ENCODE measurements at places on chromosomes 12 and 14.

DNA sequence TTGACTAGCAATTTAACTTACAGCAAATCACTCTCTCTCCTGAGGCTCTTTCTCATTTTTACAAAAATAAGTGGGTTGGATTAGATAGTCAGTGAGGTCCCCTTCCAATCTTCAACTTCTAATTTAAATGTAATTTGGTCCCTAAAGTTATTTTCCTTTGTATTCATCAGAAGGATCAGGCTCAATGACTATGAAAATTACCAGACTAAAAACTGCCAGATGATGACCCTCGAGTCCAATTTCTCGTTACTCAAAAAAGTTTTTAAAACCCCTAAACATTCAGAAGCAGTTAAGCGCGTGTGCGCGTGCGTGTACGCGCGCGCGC lies 34.7 kb downstream of the DICER1 start:
- DNase-seq, result no peak

GRCh38 chr14:100333311-100333710 lies 10.2 kb downstream of the SLC25A47 start:
- no peak for DNase-seq

DNA sequence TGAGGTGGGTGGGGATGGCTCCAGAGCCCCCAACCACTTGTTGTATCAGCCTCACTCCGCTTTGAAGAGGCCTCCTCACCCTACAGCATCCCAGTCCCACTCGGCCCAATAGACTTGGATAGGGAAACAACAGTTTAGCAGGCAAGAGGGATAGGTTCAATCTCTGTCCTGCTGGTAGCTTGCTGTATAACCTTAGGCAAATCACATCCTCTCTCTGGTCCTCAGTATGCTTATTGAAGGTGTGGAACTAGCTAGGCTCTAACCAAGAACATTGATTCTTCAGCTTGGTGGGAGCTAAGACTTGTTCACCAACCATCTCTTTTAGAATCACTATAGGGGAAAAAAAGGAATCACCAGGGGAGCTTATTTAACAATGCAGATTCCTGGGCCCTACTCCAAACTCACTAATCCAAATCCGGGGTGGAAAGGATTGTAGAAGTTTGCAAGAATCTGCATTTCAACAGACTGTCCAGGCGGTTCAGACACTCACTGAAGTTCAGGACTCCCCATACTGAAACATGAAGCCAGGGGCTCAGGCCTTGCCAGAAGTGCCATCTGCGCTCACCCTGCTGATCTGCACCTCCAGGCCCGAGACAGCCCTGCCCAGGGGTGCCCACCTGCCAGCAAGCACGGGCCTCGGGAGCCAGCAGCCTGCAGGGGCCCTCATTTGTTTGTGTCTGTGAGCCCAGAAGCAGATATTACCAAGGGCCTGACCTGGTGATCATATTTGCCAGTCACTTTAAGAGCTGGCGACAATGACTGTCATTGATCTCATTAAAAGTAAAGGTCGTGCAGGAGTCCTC lies 113.0 kb downstream of the ADCK1 start:
- no peak for DNase-seq

DNA sequence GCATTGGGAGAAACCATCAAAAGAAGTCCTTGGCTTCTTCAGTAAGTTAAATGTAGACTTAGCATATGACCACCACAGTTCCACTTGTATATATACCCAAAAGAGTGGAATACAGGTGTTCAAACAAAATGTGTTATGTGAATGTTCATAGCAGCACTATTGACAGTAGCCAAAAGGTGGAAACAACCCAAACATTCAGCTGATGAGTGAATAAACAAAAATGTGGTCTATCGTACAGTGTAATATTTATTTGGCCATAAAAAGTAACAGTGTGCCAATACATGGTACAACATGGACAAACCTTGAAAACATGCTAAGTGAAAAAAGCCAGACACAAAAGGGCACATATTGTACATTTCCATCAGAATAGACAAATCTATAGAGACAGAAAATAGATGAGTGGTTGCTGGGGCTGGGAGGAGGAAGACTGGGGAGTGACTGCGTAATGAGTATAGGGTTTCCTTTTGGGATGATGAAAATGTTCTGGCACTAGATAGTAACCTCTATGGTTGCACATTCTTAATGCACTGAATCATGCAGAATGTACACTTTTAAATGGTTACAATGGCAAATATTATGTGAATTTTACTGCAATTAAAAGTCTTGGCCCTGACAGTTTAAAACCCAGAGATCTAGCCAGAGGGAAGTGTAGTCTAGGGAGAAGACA lies 5.5 kb downstream of the ERP29 start:
- no peak for DNase-seq

DNA sequence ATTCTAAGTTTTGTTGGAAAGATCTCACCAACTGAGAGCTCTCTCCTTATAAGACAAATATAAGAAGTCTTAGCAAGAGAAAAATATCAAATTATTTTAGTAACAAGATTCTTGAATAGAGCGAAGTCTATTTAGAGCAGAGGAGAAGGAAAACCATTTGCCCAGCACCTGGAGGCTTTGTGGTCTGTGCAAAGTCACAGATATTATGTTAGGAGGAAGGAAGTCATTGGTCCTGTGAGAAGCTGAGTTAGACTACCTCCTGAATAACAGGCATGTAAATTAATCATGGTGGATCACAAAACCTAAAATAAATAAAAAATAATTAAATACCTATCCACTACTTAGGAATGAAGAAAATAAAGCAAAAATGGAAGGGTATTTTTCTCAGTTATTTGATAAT lies 38.4 kb upstream of the ATXN7L3B start:
- no peak for DNase-seq

DNA sequence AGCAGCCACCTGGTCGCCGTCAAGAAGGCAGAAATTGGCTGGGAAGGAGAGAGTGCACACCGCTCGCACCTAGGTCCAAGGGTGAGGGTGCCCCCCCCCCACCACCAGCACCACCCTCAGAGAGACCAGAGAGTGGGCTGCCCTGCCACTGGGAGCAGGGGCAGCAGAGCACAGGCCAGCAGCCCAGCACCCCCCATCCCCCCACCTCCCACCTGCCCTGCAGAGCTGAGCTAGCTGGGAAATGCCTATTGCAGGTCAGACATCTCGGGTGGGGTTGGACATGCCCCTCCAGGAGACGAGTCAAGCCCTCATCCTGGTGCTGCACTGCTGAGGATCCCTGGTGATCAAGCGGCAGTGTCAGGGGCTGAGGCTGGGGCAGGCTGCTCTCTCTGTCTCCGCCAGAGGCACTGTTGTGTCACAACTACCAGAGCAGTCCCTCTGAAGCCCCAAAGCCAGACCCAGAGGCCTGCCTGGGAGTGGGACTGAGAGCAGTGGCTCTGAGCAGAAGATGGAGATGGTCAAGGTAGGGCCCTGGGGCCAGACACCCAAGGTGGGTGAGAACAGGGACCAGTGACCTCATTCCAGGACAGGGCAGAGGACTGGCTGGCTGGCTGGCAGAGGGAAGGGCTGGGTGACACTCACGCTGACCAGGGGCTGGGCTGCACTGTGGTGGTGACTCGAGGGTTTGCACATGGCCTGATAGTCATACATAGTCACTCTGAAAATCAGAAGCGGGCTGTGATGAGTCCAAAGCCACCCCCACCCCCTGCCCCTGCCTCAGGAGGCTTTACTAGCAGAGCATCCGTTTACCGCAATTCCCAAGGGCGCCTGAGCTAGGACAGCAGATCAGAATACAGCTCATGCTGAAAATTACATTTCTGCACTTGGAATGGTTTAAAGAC lies 19.7 kb upstream of the LRTM2 start:
- DNase-seq, result no peak

DNA sequence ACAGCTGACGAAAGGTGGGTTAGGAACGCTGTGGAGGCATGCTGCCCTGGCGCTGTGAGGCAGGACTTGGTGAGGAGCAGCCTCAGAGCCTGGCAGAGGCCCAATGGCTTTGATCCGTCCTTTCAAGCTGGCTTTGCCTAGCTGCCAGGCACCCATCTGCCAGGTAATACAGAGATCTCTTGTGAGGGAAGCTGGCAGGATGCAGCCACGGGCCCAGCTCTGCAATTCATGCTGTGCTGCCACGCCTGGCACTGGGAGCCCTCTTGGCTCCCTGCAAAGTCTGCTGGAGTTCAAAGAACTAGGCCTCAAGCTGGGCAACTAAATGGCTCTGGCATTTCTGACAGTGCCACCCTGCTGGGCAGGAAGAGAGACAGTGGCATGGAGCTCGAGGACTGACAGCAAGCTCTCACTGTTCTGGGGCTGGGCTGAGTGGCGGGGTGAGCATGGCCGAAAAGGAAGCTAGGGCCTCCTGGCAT lies 18.7 kb downstream of the IQSEC3 start:
- no peak for DNase-seq

GRCh38 chr14:60485057-60485597 lies 736 bp downstream of the C14orf39 start:
- DNase-seq, result no peak

DNA sequence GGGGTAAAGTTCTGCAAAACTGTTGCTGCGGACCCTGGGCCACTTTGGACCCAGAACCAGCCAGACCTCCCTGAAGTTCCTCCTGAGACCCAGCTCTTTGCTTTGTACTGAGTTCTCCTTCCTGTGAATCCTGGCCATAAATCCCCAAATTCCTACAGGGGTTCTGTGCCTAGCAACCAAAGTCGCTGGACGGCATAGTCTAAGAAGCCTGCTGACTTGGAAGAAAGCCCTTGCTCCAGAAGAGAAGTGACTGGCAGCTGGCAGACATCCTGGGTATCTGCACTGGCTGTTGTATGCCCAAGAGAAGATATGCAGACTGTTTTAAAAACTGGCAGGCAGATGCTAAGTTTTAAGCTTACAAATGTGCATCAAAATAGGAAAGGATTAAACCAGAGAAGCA lies 99.9 kb upstream of the SLC24A4 start:
- DNase-seq, result no peak

DNA sequence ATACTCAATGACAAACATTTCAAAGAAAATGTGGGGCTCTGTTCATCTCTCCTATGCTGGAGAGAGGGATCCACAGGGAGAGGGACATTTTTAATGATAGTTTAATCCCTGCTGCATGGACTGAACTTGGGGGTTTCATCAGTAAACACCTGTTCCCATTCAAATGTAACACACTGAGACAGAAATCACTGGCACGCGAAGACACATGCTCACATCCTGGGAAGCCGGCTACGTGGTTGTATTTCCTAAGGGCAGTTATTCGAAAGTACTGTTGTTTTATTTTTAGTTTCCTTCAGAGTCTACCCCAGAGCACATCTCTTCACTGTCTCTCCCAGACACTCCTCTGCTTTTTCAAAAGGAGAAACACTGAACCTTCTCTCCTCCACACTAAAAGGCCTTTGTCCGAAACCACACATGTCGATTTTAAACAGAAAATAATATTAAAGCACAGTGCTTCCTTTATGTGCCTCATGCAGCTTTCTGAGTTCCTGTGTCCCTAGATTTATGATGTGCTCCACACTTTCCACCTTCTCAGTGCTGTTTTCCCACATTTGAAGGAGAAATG lies 52.8 kb downstream of the PTHLH start:
- no peak for DNase-seq
